ENCODE measurements at places on chromosomes 2 and 18.

DNA sequence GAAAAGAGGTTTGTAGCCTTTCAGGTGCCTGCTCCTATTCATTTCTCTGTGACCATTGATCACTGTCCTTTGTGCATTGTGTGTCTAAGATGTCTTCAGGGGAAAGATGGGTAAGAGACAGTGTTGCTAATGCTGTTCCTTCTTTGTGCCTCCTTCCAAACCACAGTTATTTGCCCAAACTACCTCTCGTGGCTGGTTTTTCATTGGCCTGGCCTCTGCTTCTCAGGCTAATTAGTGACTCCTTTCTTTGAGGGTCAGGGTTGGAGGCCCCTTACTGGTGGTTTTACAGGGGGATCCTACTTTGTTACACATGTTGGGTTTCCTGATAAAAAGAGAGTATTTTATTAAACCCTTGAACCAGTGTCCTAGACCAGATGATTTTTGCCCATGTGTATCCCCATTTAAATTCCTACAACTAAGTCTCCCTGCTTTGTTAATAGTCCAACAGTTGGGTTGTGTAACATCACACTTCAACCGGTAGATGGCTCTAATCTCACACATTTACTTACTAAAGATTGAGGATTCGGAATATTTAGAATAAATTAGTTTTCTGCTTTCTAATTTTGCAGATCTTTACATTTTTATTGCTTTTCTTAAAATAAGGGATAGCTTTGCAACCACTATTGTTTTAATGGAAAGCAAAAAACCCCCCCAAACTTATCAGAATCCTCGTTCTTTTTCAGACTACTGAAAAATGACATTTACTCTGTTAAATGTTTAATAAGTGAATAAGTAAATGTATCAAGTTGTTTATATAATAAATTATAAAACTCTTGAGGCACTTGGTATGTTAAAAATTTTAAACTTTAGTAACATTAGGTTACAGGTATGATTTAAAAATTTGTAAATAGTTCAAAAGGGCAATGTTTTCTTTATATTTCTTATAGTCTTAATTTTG is 2.4 kb downstream of the MARS2 start:
- DNase-seq: peak; percentile 46

DNA sequence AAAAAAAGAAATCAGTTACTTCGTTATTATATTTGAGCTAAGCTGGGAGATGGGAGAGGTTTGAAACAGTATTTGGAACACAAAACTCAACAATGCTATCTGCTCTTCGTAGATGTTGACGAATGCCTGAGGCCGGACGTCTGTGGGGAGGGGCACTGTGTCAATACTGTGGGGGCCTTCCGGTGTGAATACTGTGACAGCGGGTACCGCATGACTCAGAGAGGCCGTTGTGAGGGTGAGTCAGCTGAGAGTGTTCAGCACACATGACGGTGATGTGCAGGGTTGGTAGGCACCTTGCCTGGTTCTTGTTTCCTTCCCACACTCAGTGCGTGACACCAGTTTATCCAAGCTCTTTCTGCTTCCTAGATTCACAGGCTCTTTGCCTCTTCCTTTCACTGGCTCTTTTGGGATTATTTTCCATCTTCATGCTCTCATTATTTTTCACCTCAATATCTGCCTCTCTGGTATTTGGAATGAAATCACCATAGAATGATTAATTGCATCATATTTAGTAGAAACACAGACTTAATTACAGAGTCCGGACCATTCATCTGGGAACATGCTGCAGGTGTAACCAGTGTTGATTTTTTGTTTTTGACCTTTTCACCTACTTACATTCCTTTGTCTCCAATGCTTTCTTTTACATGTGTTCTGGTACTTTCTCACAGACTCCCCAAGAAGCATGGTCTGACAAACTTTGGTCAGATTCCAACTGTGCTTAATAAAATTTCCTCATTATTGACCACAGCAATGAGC is 200.6 kb upstream of the RASGRP3 start:
- DNase-seq: no peak

DNA sequence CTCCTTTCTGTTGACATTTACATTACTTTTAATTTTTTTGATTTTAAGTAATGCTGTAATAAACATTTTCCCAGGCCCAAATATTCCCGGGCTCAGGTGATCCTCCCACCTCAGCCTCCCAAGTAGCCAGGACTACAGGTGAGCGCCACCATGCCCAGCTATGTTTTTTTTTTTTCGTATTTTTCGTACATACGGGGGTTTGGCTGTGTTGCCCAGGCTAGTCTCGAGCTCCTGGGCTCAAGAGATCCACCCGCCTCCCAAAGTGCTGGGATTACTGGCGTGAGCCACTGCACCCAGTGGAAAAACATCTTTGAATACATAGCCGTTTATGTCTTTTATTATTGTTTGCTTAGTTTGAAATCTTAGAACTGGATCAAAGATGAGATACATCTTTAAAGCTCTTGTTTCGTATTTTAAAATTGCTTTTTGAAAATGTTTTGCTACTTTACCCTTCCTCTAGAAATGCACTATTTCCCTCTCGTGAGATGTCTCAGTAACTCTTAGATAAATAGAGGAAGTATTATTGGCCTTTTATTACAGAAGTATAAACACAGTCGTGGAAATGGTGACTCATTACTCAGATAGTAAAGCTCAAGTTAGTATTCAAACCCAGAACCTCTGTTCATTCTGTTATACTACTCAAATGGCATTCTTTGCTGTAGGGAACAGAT is 2.4 kb downstream of the SMCHD1 start:
- no peak for DNase-seq

DNA sequence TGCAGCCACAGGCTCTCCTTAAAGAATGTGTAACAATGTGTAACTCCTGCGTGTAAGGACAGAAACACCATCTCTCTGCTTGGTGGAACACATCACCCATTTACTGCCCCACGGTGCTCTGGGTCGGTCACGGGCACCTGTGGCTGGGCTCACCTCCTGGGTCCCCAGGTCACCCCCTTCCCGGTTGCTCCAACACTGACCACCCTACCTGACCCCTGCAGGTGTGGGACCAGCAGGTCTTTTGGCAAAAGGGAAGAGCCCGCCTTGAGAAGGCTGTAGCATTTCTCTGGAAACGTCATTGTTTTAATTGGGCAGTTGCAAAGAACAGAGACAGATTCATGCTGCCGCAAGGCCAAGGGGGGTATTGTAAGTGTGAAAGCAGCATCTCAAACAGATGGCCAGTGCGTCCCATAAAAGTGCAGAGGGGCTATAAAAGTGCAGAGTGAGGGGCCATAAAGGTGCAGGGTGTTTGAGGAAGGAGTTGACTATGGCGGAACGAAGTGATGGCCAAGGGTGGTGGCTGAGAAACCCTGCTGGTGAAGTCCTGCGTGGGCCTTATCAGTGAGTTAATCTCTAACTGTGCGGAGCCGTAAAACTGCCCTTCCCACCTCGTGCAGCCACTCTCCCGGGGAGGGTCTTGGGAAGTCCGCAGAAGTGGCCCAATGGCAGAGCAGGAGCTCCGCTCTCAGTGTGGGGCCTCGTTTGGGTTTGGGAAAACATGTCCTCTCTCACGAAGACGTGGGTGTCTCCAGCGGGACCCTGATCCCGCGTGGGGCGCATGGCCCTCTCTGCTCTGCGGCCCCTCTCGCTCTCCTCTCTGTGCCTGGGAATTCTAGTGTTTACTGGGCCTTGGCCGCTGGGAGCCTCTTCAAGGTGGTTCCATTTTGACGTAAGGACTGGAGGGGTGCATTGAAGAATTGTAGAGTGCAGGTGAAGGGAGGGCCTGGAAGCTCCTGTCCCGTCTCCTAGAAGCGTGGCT is 13.7 kb upstream of the NEU4 start:
- no peak for DNase-seq

GRCh38 chr2:1162768-1163584 is 212.3 kb downstream of the SNTG2 start:
- no peak for DNase-seq

DNA sequence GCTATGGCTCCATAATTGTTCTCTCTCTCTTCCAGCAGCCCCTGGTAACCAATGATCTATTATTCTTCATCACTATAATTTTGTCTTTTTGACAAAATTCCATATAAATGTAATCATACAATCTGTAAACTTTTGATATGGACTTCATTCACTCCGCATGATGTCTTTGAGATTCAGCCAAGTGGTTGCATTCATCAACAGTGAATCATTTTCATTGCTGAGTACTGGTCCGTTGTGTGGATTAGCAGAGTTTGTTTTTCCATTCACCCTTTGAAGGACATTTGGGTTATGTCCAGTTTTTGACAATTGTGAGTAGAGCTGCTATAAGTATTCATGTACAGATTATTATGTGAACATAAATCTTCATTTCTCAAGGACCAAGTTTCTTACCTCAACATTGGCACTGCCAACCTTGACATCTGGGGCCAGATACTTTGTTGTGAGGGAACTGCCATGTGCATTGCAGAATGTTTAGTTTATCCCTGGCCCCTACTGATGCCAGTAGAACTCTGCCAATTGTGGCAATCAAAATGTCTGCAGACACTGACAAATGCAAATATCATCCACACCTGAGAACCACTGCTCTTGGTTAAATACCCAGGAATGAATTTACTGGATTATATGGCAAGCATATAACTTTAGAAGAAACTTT is 48.4 kb upstream of the BCL2L11 start:
- DNase-seq: no peak

GRCh38 chr18:55018602-55019001 is 59.3 kb upstream of the CCDC68 start:
- DNase-seq: no peak

GRCh38 chr2:238510911-238511613 is 84.3 kb downstream of the ASB1 start:
- no peak for DNase-seq

DNA sequence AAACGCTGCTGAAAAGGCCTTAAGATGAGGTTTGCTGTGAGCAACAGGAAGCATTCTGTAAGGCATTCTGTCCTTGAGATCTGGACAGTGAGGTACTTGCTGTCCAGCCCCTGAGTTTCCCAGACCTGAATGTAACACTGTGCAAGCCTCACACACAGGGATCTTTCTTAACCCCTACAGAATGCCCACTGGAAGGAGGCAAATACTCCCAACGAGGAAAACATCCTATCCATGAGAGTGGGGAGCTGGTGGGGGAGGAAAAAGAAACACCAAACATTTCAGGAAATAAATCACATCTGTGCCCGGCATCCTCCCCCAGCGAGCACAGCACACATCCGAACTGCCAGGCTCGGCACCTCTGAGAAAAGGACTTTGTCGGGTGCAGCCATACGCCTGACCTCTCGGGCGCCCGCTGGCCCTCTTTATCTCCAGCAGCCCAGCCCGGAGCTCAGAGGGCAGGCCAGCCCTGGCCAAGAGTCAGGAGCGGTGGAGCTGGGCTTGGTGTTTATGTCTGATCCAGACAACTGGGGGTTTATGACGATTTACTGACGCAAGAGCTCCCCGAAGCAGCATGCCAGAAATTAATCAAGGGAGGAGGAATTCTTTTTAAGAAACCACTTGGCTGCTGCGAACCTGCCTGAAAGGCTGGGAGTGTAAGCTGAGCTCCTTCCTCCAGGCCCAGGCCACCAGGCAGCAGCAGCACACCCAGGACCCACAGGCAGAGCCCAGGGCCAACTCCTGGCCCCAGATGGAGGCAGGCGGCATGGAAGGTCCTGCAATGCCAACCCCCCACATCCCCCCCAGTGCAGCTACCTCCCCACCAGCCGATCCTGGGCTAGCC is 72.2 kb downstream of the HDAC4 start:
- DNase-seq: peak; percentile 66

DNA sequence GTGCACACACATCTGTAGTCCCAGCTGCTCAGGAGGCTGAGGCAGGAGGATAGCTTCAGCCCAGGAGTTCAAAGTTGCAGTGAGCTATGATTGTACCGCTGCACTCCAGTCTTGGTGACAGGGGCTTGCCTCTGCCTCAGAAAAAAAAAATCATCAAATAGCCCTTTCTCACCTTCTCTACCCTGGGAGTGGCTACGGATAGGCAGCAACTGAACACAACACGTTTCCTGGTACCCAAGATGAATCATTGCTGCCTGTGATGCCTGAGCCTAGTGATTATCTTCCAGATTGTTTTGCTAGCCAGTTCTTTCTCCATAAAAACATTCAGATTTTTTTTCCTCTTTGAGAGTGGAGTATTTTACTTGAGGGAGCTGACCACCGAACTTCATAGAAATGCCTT is 13.5 kb downstream of the INPP4A start:
- DNase-seq: no peak

DNA sequence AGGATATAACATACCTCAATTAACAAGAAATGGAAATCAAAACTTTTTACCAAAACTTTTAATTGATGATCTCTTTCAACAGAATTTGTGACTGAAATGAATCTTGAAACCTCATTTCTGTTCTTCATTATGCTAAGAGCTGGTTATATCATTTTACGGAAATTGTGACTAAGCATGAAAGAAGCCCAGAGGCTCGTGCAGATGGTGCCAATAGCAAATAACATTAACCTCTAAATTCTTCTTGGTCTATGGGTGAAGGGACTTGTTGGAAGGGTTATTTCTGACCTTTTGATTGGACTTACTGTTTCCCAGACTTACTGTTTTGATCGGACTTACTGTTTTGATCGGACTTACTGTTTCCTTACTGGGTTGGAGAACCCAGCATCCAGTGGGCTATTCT is 435.6 kb downstream of the TDRD15 start:
- DNase-seq: no peak

- DNase-seq: no peak
Observed at GRCh38 chr2:150482667-150483400, 4.6 kb downstream of the RND3 start.

GRCh38 chr18:32956591-32957315 is 183.9 kb upstream of the KLHL14 start:
- DNase-seq: no peak

GRCh38 chr18:12445554-12445953 is 37.8 kb downstream of the PRELID3A start:
- no peak for DNase-seq

GRCh38 chr18:68666381-68666780 is 48.5 kb downstream of the TMX3 start:
- no peak for DNase-seq

DNA sequence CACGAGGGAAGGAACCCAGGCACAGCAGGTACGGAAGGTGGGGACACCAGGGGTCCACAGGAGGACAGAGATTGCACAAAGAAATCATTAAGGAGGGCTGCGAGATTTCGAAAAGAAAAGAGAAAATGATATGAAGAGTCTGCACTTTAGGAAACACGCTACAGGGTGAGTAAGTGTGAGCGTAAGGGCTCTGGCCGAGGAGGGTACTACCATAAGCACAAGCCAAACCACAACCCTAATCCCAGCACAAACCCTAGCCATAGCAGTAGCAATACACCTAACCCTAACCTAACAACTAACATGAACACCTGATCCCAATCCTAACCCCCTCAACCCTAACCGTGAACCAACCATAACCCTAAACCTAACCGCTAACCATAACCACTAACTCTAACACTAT is 104.0 kb downstream of the ZNF516 start:
- DNase-seq: no peak

DNA sequence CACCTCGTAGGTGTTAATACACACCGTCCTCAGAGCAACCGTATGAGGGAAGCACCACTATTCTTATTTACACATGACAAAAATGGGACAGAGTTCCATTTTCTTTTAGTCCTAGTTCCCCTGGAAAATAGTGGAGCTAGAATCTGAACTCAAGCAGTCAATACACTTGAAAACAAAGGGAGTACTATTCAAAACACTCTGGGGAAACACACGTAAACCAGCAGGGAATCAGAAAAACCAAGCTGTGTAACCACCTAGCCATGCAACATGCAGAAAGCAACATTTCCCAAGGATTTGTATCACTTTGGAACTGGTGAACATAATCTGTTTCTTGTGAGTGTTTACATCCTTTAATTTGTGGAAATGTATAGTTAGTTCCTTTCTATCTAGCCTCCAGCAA is 208.2 kb downstream of the UBE2E3 start:
- no peak for DNase-seq
